H1 (cell line): ENCODE measurements at places on chromosomes 5 and 9. TPM values are rescaled to one million over a fixed set of nuclear protein-coding genes. Genes with fewer than 3 reads are reported as not detected.

DNA sequence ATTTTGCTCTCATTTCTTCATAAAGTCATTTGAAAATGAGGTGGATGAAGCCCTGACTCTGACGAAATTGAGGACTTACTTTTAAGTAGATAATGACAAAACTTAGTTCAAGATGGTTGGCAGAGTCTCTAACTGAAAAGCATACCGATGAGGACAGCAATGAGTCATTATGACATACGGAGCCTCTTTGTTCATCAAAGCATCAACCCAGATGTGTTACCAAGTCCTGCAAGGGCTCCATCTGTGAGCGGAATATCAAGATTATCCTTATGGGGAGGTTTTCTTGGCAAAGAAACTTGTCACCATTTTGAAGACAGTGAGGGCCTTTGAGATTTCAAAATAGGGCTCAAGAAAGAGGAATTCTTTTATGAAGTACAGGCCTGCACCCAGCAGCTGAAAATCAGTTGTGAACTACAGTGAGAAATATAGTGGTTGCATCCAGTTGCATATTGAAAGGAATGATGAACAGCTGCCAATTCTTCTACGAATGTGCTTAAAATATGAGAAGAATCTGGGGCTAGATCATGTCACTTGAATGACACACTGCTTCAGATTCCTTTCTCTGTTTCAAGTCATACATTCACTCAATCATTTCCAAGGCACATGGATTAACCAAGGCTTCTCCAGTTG lies 86.6 kb upstream of the SLC24A2 start:
- no peak overlapping the region for H3K4me3 ChIP-seq
- DNase-seq = no peak
- H3K27me3 ChIP-seq = no peaks in the 10 kb centered on the region

DNA sequence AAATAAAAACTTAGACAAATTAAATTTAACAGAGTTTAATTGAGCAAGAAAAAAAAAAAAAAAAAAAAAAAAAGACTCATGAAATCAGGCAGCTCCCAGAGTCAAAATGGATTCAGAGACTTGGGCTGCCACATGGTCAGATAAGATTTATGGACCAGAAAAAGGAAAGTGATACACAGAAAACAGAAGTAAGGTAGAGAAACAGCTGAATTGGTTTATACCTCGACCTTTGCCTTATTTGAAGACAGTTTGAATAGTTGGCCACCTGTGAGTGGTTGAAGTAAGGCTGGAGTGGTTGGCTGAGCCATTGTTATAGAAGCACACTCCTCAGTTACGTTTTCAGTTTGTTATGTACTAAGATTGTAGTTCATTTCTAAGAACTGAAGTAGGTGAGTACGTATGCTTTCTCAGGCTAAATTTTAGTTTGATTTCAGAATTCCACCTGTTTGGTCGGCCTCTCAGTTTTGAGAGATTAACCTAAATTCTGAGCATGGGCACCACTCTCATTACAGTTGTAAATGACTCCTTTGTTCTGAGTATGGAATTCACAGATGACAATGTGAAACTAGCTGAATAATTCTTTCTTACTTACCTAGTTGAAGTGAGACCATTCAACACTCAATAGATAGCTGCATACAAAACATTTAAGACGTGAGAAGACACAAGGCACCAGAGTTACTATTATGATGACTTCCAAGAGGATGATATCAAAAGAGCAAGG lies 149.0 kb downstream of the AOPEP start:
- H3K27ac ChIP-seq = no peak overlapping the region
- no peak overlapping the region for H3K4me3 ChIP-seq
- peak; percentile 2 for DNase-seq

DNA sequence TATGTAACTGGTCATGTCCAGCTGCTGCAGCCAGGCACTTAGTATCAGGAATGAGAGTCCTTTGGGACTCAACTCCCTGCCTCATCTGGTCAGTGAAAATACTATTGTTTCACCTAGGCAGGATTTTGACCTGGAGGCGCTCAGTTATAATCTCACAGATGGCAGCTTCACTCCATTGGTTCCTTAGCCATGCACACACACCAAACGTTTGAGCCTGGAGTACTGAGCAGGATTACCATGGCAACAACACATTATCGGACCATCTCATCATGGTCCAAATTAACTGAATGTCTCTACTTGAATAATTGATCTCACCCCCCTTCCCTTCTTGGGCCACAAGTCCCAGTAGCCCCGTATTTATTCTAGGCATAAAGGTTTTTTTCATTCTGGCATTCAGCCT lies 15.0 kb upstream of the SREK1 start:
- no peaks in the 10 kb centered on the region for H3K36me3 ChIP-seq
- DNase-seq = no peak

DNA sequence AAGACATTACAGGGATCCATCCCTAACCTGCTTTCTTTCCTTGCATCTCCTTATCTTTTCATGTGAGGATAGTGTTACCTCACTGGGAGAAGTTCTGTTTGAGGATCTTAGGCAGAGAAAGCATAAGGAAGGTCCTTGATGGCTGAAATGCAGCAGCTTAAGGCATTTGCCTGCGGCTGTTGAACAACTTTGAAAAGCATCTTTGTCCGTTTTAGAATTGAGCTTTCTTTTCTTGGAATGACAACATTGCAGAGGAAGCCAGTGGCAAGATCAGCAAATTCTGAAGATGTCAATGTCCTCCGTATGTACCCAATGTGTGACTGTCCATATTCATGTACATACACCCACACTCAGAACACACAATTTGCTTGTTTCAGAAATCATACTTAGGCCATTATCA lies 436.2 kb downstream of the GABRG2 start:
- no peaks in the 10 kb centered on the region for H3K36me3 ChIP-seq
- no peaks in the 10 kb centered on the region for H3K4me1 ChIP-seq
- DNase-seq = no peak
- no peak overlapping the region for H3K27ac ChIP-seq
- no peaks in the 10 kb centered on the region for H3K27me3 ChIP-seq

- H3K27me3 ChIP-seq = no peaks in the 10 kb centered on the region
- no peak for DNase-seq
- H3K27ac ChIP-seq = no peak overlapping the region
- H3K36me3 ChIP-seq = no peaks in the 10 kb centered on the region
These were observed 793 bp upstream of the PKD2L2 start for GRCh38 chr5:137888466-137888862.

DNA sequence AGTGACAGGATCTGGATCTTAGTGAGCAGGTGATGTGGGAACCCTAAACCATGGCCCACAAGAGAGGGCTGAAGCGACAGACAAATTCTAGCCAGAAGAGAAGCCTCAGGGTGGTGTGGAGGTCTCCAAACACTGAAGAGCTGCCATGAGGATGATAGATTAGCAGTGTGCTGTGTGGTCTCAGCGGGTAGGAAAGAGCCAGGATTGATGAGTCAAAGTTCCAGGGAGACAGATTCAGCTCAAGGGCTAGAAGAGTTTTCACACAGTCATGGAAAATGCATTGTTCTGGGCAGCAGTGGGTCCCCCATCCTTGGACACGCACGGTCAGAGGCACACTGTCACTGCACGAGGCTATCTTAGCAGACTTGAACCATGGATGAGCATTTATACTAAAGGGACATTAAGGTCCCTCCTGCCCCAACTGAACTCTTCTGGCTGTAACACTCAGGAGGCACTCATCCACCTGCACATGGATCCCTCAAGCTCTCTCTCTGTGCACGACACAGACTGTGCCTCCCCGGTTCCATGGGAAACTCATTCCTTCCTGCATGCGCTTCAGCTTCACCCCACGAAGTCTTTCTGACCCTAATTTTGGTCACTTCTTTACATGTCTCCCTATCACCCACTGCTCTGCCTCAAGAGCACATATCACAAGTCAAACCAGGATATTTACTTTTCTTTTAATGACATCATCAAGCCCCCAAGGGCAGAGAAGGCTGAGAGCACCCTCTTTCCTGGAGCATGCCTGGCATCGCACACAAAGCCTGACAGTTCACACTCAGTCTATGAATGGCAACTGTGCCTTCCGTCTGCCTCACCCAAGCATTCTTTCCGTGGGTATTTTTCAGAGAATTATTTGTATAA lies 84.8 kb downstream of the TLE1 start:
- H3K4me3 ChIP-seq = no peak overlapping the region
- DNase-seq = no peak
- peaks cover 4% of the 10 kb centered on the region for H3K4me1 ChIP-seq
- no peak overlapping the region for H3K27ac ChIP-seq
- H3K36me3 ChIP-seq = peaks cover 54% of the 10 kb centered on the region
- H3K27me3 ChIP-seq = no peaks in the 10 kb centered on the region

GRCh38 chr5:158813275-158813674 lies 286.4 kb downstream of the EBF1 start:
- no peaks in the 10 kb centered on the region for H3K27me3 ChIP-seq
- no peak overlapping the region for H3K4me3 ChIP-seq
- no peak for DNase-seq
- H3K36me3 ChIP-seq = no peaks in the 10 kb centered on the region

The ZNG1A gene
- total RNA-seq = 43.8 and 46.5 TPM in 2 replicates

The IL4 gene
- total RNA-seq = not detected in 2 replicates

The PCDHGA7 gene
- 0.73 and 1.1 TPM in 2 replicates for total RNA-seq

The ANKRD55 gene
- not detected in 2 replicates for total RNA-seq
